ENCODE measurements at places on chromosomes 6 and 20.
A peak's percentile ranks its signal among the peaks of the same experiment; 100 is the strongest.

DNA sequence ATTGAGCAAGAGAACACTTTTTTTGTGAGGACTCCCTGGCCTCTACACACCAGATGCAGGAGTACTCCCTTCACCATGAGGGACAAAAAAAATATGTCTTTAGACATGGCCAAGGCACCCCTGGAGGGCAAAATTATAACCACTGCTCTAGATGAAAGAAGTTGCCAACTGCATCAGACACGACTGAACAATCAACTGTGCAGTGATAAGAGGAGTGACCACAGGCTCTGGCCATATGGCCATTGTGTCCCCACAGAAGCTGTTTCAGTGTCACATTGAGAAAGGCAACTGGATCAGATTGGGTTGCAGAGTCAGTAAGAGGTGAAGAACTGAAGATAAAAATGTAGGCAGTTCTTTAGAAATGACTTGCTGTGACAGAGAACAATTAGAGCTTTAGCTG lies 85.7 kb downstream of the C6orf118 start:
- no peak for DNase-seq

DNA sequence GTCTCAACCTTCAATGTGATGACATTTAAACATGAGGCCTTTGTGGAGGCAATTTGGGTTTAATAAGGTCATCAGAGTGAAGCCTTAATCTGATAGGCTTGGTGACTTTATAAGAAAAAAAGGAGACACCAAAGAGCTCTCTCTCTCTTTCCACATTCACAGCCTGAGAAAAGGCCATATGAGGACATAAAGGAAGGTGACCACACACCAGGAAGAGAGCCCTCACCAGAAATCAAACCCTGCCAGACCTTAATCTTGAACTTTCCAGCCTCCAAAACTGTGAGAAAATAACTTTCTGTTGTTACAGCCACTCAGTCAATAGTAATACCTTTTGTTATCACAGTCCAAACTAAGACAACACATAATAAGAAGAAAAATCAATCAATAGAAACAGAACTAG lies 47.7 kb downstream of the COL12A1 start:
- DNase-seq, result no peak

- DNase-seq, result no peak
Measured at GRCh38 chr6:109579361-109579760, 96.3 kb upstream of the ZBTB24 start.

GRCh38 chr6:143117108-143117507 lies 56.4 kb downstream of the AIG1 start:
- no peak for DNase-seq

DNA sequence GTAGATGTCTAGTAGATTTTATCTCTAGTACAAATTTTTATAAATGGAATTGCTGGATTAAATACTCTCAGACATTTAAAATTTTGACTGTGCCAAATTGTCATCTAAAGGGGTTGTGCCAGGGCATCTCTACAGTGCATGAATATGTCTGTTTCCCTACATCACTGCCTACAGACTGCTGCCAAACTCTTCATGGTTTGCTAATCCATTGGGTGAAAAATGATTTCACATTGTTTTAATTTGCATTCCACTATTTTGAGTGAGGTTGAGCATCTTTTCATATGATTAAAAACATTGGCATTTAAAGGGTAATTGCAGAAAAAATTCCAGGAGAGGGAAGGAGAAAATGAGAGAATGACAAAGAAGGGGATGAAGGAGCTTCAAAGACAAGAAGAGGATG lies 267.7 kb upstream of the RNF24 start:
- no peak for DNase-seq

- no peak for DNase-seq
Measured at GRCh38 chr6:143961066-143961465, 47.0 kb downstream of the PLAGL1 start.

GRCh38 chr20:52411611-52412010 lies 220.0 kb upstream of the ZFP64 start:
- no peak for DNase-seq

DNA sequence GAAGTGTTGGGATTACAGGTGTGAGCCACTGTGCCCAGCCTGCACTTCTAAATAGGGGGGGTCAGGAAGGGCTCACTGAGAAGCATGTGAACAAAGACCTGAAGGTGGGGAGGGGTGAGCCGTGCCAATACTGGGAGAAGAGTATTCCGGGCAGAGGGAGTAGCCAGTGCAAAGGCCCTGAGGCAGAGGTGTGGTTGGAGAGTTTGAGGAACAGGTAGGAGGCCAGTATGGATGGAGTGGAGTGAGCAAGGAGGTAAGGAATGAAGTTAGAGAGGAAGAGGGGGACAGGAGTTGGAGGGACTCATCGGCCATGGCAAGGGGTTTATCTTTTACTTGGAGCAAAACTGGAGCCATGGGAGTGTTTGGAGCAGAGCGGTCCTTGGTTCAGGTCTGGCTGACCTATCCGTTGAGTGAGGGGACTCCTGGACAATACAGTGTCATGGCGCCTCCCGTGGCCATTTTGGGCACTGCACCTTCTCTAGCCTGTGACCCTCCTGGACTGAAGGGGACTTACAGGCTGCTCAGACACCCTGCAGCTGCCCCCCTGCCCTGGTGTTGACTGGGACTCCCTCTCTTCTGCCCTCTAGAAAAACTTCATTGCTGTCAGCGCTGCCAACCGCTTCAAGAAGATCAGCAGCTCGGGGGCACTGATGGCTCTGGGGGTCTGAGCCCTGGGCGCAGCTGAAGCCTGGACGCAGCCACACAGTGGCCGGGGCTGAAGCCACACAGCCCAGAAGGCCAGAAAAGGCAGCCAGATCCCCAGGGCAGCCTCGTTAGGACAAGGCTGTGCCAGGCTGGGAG lies 12.1 kb downstream of the FOXS1 start:
- peak; percentile 67 for DNase-seq

GRCh38 chr20:48460681-48461080 lies 367.1 kb downstream of the PREX1 start:
- no peak for DNase-seq

- DNase-seq, result no peak
Measured at GRCh38 chr6:80343511-80343910, 237.0 kb downstream of the BCKDHB start.

DNA sequence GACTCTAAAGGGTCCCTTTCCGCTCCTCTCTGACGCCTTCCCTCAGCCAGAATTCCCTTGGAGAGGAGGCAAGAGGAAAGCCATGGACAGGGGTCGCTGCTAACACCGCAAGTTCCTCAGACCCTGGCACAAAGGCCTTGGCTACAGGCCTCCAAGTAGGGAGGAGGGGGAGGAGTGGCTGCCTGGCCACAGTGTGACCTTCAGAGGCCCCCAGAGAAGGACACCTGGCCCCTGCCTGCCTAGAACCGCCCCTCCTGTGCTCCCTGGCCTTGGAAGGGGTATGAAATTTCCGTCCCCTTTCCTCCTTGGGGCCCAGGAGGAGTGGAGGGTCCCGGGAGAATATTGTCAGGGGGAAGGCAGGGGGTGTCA lies 2.7 kb downstream of the VEGFA start:
- DNase-seq, result no peak

DNA sequence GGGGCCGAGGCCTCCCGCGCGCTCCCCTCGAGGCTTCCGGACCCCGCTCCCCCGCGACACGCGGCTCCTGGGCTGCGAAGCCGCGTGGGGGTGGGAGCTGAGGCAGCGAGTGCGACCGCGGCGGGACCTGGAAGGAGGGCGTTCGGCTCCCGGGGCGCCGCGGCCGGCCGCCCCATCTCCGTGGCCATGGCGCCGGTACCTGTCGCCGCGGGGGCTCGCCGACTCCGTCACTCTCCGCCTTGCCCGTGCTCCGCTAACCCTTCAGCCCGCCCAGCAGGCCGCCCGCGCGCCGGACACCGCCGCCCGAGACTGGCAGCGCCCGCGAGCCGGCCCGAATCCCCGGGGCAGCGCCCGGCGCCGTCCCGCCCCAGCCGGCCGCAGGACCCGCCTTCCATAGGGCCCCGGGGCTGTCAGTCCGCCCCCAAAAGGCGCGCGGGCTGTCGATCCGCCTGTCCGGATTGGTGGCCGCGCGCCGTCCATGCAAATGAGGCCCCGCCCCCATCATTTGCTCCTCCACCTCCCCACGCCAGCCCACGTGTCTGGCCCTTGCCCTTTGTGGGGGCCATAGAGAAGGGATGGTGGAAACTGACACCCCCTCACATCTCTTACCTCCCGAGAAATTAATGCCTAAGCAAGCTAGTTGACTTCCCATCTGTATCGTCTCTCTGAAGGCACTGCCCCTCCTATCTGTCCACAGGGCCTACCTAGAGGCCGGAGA lies at the start of gene FKBP5:
TSS of gene FKBP5 (minus strand) at position 311 of the 718 bp plus-strand sequence. CDS start 46,091 bp downstream, outside the sequence.
- DNase-seq, result peak; percentile 74

GRCh38 chr6:45447716-45448115 lies 70.0 kb upstream of the SUPT3H start:
- DNase-seq, result no peak
